ENCODE measurements at places on chromosomes 4 and X. TPM values are rescaled to one million over a fixed set of nuclear protein-coding genes. Genes with fewer than 3 reads are reported as not detected.
A peak's percentile ranks its signal among the peaks of the same experiment; 100 is the strongest.

The CXorf58 gene
- 0.19 TPM for total RNA-seq

The UGT2B17 gene
- not detected for total RNA-seq

The KCTD8 gene
- total RNA-seq, result not detected

GRCh38 chr4:101201421-101201820 is 145.9 kb downstream of the PPP3CA start:
- DNase-seq, result no peak

DNA sequence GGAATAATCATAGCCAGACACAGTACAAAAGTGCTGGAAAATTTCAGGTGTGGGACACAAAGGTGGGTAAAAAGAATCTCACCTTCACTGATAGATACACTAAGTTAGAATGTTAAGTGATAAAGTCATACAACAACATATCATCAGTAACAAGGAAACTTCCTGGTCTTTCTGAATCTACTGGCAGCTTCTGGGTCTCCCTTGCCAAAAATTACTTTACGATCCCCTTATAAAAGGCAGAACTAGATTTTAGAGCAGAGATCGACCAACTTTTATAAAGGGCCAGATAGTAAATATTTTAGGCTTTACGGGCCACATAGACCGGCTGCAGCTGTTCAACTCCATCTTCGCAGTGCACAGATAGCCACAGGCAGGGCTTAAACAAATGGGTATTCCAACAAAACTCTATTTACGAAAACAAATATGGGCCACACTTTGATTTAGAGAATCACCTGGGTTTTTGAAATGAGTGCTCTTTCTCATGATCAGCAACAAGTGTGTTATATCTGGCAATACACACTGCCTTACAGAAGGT is 159.9 kb downstream of the AASDH start:
- no peak for DNase-seq

The EBP gene
- total RNA-seq, result 143 TPM

The STK32B gene
- 0.10 TPM for total RNA-seq

GRCh38 chr4:169115897-169116254 is 105.8 kb upstream of the CBR4 start:
- DNase-seq, result peak; percentile 94

The FAM47E gene
- total RNA-seq, result 0.38 TPM

The SPATA4 gene
- total RNA-seq, result 0.19 TPM

GRCh38 chrX:40055495-40055894 is 42.3 kb downstream of the BCOR start:
- no peak for DNase-seq

DNA sequence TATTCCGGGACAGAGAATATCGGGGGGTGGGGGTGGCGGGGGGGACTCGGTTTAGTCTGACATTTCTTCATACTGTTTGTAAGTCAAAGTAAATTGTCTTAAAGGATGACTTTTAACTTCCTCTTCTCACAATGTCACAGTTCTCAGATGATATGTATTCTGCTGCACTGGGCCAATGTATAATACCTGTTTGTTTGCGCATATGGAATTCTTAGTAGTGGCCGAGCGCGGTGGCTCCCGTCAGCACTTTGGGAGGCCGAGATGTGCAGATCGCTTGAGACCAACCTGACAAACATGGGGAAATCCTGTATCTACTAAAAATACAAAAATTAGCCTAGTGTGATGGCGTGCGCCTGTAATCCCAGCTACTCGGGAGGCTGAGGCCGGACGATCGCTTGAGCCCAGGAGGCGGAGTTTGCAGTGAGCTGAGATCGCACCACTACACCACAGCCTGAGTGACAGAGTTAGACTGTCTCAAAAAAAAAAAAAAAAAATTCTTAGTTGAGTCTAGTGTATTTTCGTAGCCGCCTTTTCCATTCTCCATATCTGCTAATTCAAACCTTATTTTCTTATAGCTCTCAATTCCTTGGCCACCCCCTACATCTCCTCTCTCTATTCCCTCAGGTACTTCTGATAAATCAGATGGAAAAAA is 851 bp downstream of the POLR2B start:
- no peak for DNase-seq

The MAGEB2 gene
- not detected for total RNA-seq

The CT45A2 gene
- total RNA-seq, result not detected

DNA sequence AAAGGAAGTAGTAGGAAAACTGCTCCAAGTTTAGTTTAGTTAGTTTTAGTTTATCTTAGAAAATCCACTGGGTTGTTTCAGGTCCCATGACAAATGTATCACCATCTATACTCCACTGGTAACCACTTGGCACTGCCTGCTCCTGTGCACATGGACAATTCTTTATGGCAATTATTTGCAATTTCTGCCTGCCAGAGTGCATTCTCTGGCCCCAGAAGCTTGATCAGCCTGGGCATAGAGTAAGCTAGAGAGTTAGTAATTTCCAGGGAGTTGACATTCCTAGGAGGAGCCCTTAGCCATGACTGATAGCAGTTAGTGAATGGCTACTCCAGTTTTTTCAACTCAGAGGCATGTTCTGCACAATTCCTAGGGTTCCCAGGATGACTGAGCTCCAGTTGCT is 203.2 kb upstream of the FGF13 start:
- no peak for DNase-seq

- no peak for DNase-seq
Measured at GRCh38 chr4:67928546-67928945, 34.7 kb downstream of the TMPRSS11A start.

DNA sequence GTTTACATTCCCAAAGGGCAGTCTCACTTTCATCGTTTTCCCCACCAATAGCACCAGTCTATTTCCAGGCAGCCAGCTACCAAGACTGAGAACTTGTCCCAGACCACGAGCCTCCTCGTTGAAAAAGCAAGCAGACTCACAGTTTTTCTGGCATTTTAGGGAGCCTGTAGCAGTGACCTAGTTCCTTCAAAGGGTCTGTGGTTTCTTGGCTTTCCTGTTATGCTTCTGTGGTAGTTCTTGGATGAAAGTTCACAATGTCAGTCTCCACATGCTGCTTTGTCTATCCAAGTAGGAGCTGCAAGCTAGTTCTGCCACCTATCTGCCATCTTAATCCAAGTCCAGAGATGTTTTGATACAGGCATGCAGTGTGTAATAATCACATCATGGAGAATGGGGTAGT is 151.6 kb upstream of the ZC4H2 start:
- no peak for DNase-seq

The MEPE gene
- not detected for total RNA-seq

The CSTF2 gene
- 18.3 TPM for total RNA-seq

The STATH gene
- not detected for total RNA-seq

DNA sequence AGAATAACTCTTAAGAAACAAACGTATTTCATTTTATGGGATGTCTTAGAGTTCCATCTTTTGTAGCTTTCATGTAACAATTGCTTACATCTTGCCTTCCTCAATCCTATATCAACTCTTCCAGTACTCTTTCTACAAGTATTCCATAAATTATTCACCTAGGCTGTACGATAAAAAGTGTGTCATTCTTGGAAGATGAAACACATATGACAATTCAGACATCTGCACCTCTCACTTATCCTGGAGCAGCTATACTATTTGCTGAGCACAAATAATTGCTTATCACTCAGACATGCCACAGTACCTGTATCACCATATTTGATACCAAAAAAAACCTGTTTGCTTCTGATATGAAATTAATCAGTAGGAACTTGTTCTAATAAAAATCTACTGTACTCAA is 1.0 kb downstream of the POF1B start:
- no peak for DNase-seq

DNA sequence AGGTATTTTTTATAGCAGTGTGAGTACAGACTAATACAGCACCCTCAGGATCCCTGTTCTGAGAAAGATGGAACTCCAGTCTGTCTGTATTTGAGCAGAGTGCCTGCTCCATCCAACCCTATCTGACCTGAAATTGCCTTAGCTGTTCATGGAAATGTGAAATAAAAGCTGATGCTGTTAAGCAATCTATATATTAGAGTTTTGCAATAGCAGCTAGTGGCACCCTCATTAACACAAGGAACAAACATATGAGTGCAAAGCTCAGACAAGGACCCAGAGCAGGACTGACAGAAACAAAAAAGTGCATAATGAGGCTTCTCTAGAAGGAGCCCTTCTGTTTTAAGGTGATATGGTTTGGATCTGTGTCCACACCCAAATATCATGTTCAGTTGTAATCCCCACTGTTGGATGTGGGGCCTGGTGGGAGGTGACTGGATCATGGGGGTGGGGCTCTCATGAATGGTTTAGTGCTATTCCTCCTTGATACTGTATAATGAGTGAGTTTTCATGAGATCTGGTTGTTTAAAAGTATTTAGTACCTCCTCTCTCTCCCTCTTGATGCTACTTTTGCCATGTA is 272.9 kb upstream of the KLF3 start:
- no peak for DNase-seq

The TLR7 gene
- total RNA-seq, result not detected

The KLHL5 gene
- 68.5 TPM for total RNA-seq

GRCh38 chr4:182111586-182111985 is 131.6 kb upstream of the TENM3 start:
- DNase-seq, result no peak

The EXOC1L gene
- not detected for total RNA-seq

The EIF4E gene
- total RNA-seq, result 338 TPM

The IQCM gene
- total RNA-seq, result 0.21 TPM

- no peak for DNase-seq
Measured at GRCh38 chr4:15413010-15413622, 14.7 kb upstream of the C1QTNF7 start.

GRCh38 chr4:24973404-24973746 is 57.4 kb downstream of the LGI2 start:
- DNase-seq, result no peak

- DNase-seq, result no peak
Measured at GRCh38 chr4:143251348-143251747, 66.6 kb downstream of the USP38 start.

- no peak for DNase-seq
Measured at GRCh38 chrX:2828959-2829411, 255 bp downstream of the GYG2 start.
